Cardiac septum (tissue), 1 donor: ENCODE measurements at places on chromosomes 3 and 15.

GRCh38 chr3:140334132-140334929 lies 343.5 kb upstream of the TRIM42 start:
- DNase-seq, result no peak

DNA sequence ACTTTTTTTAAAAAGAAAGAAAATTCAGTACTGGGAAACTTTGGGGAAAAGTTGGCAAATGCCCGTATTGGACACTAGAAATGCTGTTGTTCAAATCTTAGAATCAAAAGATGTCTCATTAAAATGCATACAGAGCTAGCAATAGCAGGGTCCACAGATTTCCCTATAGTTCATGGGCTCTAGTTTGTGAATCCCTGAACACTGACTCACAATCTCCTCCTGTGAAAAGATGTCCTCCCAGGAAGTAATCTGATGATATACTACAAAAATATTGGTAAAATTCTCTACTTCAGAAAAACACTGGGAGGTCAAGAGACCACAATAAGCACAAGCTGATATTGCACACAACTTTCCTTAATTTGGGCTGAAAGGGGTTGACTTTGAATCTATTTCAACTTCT lies 568.4 kb upstream of the ZNF385D start:
- no peak for DNase-seq

DNA sequence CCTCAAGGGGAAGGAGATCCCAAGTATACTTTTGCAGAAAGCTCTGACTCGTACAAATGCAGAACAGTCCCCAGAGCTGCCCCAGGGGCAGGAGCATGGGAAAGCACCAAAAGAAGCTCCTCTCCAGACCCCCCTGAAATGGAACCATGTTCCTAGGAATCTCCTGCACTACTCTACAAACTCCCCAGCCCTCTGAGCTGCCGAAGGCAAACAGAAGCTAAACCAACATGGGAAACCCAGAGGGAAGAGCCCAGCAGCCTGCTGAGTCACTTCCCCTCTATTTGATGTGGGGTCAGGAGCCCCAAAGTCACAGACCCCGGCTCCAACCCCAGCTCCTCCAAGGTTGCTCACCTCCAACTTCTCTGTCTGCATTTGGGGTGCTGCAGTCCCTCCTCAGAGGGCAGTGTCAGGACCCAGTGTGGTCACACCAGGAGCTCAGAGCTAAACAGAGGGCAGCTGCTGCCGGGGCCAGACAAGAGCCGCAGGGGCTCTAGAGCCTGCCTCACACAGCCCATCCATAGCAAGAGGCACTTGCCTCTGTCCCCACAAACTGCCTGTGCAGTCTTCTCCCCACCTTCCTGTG lies 3.8 kb upstream of the PLXNA1 start:
- no peak for DNase-seq

- DNase-seq, result no peak
These were observed 4.7 kb downstream of the BHLHE40 start for GRCh38 chr3:4983739-4984510.

DNA sequence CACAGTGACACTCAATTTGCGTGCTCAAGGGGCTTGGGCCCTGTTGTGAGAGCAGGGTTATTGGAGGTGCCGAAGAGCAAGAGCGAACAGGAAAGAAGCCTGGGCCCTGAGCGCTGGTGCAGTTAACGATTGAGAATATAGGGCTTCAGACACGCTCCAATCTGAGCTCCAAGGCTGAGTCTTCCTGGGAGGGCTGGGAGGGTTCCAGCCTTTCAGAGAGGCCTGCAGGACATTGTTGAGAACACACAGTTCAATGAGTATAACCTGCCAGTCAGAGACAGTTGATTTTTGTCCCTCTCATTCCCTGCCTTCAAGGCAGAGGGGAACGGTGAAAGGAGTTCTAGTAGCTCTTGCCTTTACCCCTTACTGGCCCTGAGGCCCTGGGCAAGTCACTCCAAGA lies 47.3 kb downstream of the GLDN start:
- no peak for DNase-seq

DNA sequence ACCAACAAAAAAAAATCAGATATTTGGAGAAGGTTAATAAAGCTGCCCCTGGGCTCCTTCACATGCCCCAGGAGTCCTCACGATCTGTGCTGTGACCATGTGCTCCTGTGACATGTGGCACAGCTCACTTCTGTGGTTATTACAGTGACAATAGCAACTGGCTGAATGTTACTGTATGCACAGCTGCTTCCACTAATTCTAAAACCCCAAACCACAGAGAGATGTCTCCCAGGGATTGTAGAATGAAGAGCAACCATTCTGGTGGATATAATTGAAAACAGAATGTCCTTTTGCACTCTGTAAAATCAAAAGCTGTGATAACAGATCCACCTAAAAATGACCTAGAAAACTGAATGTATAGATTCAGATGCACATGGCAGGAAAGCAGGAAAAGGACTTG lies 489.2 kb upstream of the CNTN4 start:
- no peak for DNase-seq

DNA sequence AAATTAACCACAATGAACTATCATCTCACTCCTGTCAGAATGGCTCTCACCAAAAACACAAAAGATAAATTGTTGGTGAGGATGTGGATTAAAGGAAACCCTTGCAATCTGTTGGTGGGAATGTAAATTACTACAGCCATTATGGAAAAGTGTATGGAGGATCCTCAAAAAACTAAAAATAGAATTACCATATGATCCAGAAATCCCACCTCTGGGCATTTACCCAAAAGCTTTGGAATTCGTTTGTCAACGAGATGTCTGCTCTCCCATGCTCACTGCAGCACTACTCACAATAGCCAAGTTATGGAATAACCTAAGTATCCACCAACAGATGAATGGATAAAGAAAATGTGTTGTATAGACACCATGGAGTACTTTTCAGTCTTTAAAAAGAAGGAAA lies 21.6 kb downstream of the FSIP1 start:
- no peak for DNase-seq

DNA sequence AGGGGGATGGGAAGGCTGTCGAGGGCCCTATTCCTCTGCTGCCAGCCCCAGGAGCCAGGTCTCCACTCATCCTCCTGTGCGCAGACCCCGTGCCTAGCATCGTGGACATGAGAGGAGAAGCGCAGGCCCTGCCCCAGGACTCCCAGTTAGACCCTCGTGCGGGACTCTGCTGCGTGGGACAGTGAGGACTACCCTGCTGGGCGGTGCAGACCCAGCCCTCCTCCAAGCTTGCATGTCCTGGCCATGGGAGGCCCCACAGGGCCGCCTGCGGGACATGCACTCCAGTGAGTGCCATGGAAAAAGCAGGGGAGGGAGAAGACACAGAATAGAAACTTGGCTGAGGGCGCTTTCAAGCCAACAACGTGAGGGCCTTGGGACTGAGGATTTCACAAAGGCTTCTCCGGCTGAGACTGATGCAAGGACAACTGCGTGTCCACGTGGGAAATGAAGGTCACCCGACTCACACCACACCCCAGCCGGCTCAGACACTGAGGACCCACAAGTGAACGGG lies 62.6 kb upstream of the IQSEC1 start:
- DNase-seq, result peak; percentile 59

DNA sequence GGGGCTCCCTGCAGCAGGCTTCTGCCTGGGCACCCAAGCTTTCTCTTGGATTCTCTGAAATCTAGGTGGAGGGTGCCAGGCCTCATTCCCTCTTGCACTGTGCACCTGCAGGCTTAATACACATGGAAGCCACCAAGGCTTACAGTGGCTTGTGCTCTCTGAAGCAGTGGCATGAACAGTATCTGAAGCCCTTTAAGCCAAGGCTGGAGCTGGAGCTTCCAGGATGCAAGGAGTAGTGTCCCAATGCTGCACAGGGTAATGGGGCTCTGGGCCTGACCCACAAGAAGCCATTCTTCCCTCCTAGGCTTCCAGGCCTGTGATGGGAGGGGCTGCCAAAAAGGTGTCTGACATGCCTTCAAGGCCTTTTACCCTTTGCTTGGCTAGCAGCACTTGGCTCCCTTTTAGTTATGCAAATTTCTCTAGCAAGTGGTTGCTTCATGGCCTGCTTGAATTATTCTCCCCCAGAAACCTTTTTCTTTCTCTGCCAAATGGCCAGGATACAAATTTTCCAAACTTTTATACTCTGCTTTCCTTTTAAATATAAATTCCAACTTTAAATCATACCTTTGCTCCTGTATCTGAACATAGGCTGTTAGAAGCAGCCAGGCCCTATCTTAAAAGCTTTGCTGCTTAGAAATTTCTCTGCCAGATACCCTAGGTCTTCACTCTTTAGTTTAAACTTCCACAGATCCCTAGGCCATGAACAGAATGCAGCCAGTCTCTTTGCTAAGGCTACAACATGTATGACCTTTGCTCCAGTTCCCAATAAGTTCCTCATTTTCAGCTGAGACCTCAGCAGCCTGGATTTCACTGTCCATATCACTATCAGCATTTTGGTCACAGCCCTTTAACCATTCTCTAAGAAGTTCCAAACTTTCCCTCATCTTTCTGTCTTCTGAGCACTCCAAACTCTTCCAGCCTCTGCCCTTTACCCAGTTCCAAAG lies 201.1 kb upstream of the LRRFIP2 start:
- DNase-seq, result no peak

DNA sequence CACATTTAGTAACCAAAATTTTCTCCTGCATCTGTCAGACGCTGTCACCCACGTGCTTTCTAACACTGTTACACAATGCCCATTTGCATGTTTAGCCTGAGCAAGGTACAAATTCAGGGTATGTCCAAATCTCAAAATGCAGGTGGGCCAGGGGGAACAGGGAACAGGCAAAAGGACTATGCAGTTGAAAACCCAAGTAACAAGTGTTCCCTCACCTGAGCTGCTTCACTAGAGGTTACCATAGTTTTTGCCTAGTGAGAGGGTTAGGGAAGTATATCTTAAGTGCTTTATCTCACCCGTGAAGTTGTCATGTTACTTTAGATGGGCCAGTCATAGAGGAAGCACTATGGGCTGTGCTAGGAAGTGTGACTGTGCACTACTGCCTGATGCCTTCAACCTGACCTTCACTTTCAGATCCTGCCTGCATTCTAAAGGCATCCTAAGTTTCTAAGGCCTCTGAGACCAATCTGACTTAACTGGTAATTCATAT lies 6.0 kb upstream of the TMEM87A start:
- no peak for DNase-seq

- DNase-seq, result no peak
These were observed 56.4 kb downstream of the ZNF621 start for GRCh38 chr3:40581166-40581565.

DNA sequence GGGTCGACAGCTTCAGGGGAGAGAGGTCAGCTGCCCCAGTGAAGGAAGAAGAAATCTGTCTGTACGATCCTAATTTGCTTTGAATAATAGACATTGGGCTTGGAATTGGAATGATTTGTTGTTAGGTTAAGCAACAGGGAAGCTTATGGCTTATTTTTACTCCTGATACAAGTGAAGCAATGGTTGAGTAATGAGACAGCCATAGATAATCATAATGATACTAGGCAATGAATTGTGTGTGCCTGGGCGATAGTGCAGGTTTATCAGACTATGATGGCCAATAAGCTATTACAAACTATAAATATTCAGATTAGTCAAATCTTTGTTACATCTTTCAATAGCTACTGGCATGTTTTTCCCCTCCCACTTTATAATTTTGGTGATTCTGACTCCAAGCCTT lies 140.9 kb upstream of the CDIN1 start:
- no peak for DNase-seq
